ENCODE measurements at places on chromosomes 7 and 10.

GRCh38 chr7:1269336-1269890, 36.7 kb downstream of the UNCX start:
- DNase-seq = no peak

GRCh38 chr10:33521062-33521461, 186.6 kb upstream of the NRP1 start:
- DNase-seq = no peak

DNA sequence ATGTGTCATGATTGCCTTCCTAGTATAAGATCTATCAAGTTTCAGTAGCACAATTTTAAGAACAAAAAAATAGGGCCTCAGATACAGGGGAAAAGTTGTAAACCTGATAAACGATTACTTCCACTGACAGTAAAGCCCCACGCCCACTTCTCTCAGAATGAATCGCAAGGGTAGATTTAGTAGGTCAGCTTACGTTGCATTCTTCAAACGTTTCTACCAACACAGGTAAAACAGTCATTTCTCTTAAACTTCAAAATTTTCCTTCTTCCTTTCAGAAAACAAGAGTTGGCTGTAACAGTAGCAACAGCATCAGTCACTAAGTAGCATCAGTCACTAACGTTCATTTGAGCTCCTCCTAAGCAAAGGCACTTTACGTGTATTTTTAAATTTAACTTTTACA, 221.5 kb downstream of the ADAM12 start:
- peak; percentile 56 for DNase-seq

DNA sequence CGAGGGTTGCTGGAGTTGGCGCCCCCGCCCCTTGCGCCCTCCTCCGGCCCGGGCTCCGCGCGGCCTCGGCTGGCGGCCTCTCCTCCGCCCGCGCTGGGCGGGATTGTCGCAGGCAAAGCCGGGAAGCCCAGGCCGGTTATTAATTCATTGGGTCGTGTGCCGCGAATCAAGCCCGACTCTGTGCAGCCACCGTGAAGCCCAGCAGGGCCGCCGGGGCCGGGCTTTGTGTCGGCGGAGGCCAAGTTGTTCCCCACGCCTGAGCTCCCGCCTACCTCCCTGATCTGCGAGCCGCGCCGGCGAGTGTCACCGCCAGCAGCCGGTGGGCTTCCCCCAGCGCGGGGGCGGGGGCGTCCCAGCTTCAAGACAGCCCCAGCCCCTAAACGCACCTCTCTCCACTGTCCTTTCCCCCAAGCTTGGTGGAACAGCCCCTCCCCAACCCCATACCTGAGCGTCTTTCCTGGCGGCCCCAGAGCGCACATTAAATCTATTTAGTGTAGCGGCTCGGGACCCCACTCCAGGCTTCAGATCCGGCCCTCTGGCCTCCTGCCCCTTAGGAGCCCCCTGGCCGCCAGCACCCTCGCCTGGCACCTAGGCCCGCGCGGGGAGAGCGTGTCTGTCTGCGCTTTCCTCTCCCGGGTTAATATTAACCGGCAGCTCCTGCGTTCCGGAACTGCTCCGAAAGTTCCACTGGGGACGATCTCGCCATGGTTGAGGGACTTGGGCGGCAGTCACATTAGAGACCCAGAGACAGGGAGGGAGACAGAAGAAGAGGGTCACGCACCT, 3.5 kb downstream of the SHH start:
- DNase-seq = no peak

DNA sequence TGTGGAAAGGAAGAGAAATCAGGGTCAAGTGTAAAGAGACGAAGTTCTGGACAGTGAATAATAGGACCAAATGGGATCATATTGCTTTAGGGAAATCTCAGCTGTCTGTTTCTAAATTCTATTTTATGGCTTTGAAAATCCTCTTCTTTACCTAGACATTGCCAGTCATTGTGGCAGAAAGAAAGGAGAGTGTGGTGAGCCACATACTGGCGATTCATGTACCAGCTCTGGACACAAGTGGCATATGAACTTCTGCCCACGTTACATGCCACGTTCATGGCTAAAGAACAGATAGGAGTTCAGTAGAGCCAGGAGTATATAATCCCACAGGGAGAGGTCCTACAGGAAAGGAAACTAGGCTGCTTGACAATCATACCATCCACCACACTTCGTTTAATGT, 28.0 kb downstream of the STARD3NL start:
- no peak for DNase-seq

- DNase-seq = no peak
These were observed 135.7 kb downstream of the GRK5 start for GRCh38 chr10:119343011-119343601.

DNA sequence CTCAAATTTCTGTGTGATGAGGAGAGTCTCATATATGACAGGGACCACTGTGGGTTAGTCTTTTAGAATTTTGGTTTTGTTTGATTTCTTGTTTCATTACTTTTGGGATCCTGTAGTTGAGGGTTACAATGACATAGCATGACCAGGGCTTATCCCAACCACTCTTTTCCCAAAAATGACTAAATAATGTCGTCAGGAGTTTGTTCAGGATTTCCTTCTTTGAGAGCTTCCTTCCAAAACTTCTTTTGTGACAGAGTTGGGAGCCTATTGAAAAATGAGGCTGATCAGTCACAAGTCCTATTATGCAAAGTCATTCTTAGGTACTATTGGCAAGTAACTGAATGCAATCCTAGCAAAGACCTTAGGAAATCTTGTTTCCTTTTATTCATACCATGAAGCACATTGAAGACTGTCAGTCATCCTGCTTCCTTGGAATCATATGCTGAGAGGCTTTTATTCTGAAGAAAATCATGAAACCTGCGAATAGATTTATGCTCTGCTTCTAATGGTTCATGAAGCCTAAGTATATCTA, 498.3 kb downstream of the LRMDA start:
- DNase-seq = no peak

DNA sequence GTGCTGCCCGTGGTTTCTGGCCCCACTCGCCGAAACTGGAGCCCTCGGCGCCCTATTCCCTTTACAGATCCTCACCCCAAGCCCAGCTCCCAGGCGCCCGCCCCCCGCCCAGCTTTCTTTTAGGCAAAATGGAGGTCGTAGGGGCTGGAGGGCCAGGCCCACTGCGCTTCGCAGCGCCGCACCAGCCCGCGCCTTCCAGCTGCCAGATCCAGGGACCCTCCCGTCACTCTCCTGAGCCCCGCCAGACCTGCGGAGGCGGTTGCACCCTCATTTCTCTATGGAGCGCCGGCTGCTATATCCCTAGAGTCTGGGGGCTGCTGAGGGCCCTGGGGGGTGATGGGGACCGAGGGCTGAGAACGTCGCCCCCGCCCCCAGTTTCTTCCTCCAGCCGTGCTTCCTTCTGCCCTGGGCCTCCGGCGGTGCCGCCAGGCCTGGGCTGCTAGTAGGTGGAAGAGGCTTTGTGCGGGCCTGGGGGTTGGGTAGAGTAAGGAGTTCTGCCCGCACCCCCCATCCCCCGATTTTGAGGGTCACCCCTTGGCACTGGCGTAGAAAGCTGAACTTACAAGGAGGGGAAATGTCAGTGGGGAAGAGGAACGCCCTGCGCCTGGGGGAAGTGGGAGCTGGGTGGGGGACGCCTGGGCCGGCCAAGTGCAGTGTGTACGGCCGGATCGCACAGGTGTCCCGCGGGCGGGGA, 1.0 kb downstream of the GNB2 start:
- peak; percentile 47 for DNase-seq

DNA sequence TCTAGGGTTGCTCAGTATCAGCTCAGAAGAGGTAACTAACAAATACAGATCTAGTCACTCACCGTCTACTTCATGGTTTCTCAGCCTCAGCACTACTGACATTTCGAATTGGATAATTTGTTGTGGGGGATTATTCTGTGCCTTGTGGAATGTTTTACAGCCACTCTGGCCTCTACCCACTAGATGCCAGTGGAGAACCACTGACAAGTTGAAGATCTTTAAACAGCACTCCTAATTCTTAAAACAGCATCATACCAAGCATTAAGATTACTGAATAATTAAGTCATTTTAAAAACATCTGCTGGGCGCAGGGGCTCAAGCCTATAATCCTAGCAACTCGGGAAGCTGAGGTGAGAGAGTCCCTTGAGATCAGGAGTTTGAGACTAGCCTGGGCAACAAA, 82.6 kb downstream of the UPF2 start:
- DNase-seq = no peak

GRCh38 chr10:132967540-132967939, 25.2 kb upstream of the CFAP46 start:
- no peak for DNase-seq

DNA sequence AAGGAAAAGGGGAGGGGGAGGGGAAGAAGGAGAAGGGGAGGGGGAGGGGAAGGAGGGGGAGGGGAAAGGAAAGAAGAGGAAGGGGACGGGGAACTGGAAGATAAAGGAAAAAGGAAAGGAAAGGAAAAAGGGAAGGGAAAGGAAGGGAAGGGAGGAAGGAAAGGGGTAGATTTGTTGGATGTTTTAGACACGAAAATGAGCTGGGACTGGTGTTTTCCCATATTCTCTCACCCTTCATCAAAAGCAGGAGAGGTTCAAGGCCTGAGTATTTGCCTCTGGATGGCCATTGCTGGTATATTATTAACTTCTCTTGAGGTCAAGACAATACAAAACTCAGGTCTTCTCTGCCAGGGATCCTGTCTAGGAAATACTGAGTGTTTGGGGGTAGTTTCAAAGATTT, 652.7 kb downstream of the ANKRD7 start:
- no peak for DNase-seq

DNA sequence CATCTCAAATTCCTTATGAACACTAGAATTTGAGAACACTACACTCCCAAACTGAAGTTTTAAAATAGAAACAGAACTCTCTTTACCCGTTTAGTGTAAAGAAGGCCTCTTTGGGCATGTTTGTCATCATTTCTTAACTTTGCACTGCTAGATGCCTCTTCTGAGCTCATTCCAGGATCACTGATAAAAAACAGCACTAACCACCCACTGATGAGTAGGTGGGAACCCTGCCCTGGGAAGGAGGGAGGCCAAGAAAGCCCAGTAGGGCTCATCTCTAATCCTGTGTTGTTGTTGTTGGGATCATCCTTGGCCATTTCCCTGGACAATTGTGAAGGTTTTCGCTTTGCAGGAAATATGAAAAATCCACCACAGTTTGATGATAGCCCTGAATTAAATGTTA, 68.2 kb downstream of the CUBN start:
- no peak for DNase-seq

DNA sequence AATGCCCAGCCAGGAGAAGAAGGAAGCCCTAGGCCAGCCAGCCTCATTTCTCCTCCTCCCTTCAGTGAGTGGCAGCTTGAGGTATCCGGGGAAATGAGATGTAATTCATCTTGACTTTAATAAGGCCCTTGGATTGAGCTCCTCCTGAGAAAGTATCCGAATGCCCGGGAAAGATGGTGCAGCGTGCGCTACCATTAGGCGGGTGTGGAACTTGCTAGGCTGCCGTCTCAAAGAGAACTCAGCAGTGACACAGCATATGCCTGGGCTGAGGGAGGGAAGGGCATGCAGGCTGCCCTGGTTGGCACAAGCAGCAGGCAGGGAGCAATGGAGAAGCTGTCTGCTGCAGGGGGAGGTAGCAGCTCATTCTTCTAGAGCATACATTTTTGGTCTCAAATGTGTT, 659.8 kb upstream of the FOXK1 start:
- DNase-seq = no peak

- DNase-seq = no peak
These were observed 59.4 kb downstream of the MAD1L1 start for GRCh38 chr7:2173189-2173827.

DNA sequence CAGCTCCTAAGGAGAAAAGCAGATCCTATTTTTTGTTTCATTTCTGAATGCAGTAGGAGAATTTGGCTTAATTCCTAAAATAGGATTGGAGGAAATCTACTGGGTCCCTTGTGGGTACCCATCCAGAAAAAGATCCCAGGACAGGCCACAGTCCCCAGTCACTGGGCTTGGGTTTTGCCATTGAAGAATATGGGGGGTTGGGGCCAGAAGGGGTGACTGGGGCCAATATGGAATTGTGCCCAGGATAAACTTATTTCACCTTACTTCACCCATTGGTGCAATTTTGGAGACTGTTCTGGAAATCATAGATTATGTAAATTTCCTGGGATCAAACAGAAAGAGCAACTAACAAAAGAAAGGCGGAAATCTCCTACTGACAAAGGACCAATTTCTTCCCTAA, 5.0 kb downstream of the HOXA5 start:
- DNase-seq = no peak

GRCh38 chr10:35415505-35415904, 79.2 kb downstream of the CCNY start:
- DNase-seq = no peak

DNA sequence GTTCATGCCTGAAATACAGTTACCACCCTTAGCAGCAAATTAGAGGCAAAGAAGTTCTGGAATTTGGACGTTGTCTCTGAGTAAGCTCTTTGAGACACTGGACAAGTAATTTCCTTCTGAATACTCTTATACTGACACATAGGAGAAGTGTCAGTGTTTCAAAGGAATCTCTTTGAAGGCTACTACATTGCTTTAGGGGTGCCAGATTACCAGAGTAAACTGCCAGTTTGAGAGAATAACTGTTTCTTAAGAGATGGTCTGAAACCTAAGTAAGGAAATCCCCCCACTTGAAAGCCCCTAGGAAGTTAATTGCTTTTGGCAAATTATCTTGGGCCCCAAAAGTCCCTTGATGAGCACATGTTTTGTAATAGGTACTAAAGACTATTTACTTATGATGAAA, 3.4 kb downstream of the FAS start:
- DNase-seq = no peak

- DNase-seq = no peak
These were observed 160.1 kb downstream of the EXOC4 start for GRCh38 chr7:133412942-133413341.

- no peak for DNase-seq
These were observed 3.8 kb downstream of the BCCIP start for GRCh38 chr10:125827133-125827532.

GRCh38 chr10:88840104-88840503, 11.5 kb downstream of the ANKRD22 start:
- DNase-seq = no peak

DNA sequence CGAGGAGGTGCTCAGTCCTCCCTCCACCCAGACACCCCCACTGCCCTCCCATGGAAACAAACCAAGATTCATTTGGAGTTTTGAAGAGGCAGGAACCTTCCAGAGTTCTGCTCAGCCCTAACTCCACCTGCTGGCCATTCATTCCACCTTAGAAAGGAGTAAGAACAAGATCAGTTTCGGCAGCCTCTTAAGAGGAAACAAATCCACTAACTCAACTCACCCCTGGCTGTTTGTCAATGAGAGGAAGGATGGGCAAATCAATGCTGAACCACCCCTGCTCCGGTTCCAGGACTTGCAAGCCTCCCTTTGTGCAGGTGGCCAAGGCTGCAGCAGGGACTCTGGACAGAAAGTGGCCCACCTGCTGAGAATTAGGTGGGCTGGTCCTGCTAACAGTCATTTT, 26.2 kb downstream of the CCDC3 start:
- DNase-seq = no peak

- peak; percentile 22 for DNase-seq
These were observed 103.6 kb downstream of the AHR start for GRCh38 chr7:17401791-17402627.

Measured in stimulated activated CD4-positive, alpha-beta T cell treated with anti-CD3 and anti-CD28 coated beads, Interleukin-15, amount 100 ng/mL, for 24 hours (primary cell).